ENCODE measurements at places on chromosomes 6 and 20.

GRCh38 chr6:108277295-108277694 lies 16.5 kb upstream of the SNX3 start:
- DNase-seq: no peak

DNA sequence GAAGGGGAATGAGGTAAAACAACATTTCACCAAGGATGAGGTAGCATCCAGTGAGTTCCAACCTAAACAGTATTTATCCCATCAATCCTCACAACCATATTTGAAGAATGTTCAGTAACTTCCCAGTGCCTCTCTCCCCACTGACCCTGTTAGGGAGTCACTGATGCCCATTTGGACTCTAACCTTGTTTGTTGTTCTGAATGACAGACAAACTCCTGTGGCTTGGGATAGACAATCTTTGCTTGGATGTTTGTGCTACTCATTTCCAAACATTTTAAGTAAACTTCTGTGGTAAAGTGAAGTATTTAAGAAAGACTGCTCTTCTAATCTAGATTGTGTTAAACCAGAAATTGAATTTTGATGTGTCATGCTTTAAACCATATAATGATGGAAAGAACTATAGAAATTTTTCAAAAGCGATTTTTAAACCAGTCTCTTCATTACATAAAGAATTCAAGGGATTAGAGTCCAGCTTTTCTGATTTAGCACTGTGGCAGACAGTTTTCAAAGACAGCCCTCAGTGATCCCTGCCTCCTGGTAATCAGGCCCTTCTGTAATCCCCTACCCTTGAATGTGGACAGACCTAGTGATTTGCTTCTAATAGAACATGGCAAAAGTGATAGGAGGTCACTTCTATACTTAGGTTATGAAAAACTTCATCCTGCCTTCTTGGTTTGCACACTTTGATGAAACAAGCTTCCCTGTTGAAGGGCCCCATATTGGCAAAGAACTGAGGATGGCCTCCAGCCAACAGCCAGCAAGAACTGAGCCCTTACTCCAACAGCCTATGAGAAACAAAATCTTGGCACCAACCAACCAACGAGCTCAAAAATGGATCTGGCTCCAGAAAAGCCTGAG lies 191.6 kb downstream of the DST start:
- no peak for DNase-seq

GRCh38 chr6:142236691-142237090 lies 65.1 kb upstream of the ADGRG6 start:
- DNase-seq: no peak

DNA sequence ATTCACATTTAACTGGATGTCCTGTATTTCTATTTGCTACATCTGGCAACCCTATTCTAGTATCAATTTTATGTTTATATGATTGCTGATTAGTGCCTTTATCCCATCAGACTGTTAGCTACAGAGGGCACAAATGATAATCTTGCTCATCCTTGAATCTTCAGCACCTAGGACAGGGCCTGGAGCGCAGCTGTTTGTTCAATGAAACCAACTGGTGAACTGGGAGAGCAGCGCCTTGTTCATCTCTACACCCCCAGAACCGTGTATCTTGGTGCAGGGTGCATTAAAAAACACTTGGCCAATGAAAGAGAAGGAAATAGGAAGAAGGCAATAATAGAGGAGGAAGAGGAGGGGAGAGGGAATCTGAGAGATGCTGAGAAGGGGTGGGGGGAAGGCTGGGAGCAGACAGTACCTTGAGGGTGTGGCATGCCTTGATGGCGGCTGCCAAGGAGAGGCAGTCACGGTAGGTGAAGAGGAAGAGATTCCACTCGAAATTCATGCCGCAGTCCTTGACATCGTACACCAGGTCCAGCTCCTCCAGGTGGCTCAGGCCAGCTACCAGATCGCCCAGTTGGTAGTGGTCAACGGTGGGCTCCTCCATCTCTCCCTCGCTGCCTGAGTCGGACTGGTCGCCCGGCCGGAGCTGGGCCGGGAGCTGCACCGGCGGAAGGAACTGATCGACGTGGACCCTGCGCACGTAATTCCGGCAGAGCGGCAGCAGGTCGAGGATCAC lies 15.5 kb downstream of the TMEM151B start:
- DNase-seq: no peak

- DNase-seq: no peak
Measured at GRCh38 chr6:31741815-31742214, 2.0 kb downstream of the MSH5 start.

All from ecto neural progenitor cell (in vitro differentiated cells).